ENCODE measurements at places on chromosomes 2 and 18.

GRCh38 chr2:157194097-157194688 lies 63.3 kb upstream of the GALNT5 start:
- peak; percentile 60 for DNase-seq
- H3K27me3 ChIP-seq: no peaks in the 10 kb centered on the region
- H3K27ac ChIP-seq: no peak overlapping the region
- no peak overlapping the region for H3K4me3 ChIP-seq
- no peaks in the 10 kb centered on the region for H3K4me1 ChIP-seq

GRCh38 chr2:238655974-238656722 lies 191.7 kb upstream of the TWIST2 start:
- H3K27me3 ChIP-seq: no peaks in the 10 kb centered on the region
- no peak for DNase-seq
- H3K4me3 ChIP-seq: no peak overlapping the region
- H3K4me1 ChIP-seq: peaks cover 6% of the 10 kb centered on the region
- H3K27ac ChIP-seq: no peak overlapping the region

DNA sequence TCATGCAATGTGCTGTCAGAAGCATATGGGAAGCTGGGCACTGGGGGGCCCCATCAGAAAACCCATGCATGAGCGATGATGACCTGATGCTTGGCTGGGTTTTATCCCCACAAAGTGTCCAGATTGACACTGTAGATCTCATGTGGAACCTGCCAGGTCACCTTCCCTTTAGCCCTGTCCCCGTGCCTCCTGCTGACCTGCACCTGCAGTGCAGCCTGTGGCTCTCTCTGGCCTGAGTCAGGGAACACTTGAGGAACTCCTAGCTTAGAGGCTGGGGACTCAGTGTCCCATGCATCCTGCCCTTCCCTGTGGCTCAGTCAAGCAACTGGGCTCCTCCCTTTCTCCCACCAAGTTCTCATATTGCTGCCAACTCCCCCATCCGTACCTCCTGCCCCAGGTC lies 57.7 kb downstream of the PDCL3 start:
- no peaks in the 10 kb centered on the region for H3K4me1 ChIP-seq
- H3K27me3 ChIP-seq: no peaks in the 10 kb centered on the region
- no peak overlapping the region for H3K27ac ChIP-seq
- H3K4me3 ChIP-seq: no peak overlapping the region
- H3K36me3 ChIP-seq: no peaks in the 10 kb centered on the region
- no peak for DNase-seq

GRCh38 chr2:101782427-101782792 lies 84.9 kb downstream of the MAP4K4 start:
- no peaks in the 10 kb centered on the region for H3K36me3 ChIP-seq
- no peak for DNase-seq
- H3K4me1 ChIP-seq: peaks cover 27% of the 10 kb centered on the region
- H3K4me3 ChIP-seq: no peak overlapping the region
- no peaks in the 10 kb centered on the region for H3K27me3 ChIP-seq

GRCh38 chr2:197675246-197675645 lies at the start of gene RFTN2:
TSS of gene RFTN2 (minus strand) at chr2:197675587. CDS start at chr2:197675458, 129 bp downstream.
- H3K4me3 ChIP-seq: peak within 1 kb of the TSS; percentile 40
- no peak within 1 kb of the TSS for H3K27ac ChIP-seq
- no peak for DNase-seq
- H3K36me3 ChIP-seq: no peaks in the 10 kb centered on the region
- H3K27me3 ChIP-seq: no peaks in the 10 kb centered on the region
- H3K4me1 ChIP-seq: peaks cover 31% of the 10 kb centered on the region

GRCh38 chr2:72111061-72111460 lies 36.6 kb downstream of the CYP26B1 start:
- H3K4me1 ChIP-seq: no peaks in the 10 kb centered on the region
- no peak for DNase-seq
- H3K27ac ChIP-seq: no peak overlapping the region
- H3K4me3 ChIP-seq: no peak overlapping the region
- H3K27me3 ChIP-seq: no peaks in the 10 kb centered on the region
- no peaks in the 10 kb centered on the region for H3K36me3 ChIP-seq

DNA sequence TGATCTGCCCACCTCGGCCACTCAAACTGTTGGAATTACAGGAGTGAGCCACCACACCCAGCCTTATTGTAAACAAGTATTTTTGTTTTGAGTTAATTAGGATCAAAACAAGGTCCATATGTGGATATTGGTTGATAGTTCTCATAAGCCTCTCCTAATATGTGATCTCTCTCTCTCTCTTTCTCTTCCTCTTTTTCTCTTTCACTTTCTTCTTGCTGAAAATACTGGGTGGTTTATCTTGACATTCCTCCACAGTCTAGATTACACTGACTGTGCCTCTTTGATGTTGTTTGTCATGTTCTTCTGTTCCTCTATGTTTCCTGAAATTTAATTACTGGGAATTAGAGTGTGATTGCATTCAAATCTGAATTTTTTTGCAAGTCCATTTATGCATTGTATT lies 547.5 kb upstream of the NRXN1 start:
- no peaks in the 10 kb centered on the region for H3K4me1 ChIP-seq
- H3K36me3 ChIP-seq: no peaks in the 10 kb centered on the region
- H3K27me3 ChIP-seq: no peaks in the 10 kb centered on the region
- no peak overlapping the region for H3K27ac ChIP-seq
- DNase-seq: no peak
- no peak overlapping the region for H3K4me3 ChIP-seq

DNA sequence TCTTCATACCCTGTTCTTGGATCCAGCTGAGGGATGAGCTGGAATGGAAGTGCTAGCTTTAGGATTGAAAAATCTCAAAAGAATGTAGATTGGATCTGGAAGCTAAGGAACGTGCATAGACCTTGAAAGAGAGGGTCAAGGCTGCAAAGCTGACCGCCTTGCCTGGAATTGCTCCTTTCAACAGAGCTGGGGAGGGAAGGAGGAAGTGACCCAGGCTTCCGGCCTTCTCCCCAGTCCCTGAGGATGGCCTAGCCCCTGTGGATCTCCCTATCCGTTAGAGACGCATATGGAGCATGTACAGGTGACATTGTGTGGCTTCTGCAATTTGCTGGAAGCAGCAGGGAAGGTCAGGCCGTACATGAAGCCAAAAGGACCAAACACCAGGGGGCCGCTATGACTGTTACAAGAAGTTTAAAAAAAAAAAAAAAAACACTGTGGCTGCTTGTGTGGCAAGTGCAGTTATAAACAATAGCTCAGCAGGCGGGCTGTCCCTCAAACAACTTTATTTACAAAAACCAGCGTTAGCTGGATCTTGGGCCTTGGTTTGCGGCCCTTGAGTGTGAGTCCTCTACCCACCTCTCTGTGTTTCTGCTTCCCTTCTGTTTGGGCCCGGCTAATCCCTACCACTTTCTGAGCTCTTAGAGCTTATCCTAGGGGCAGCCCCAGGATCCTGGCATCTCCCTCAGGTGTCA lies 227.6 kb downstream of the SEPTIN10 start:
- H3K4me3 ChIP-seq: no peak overlapping the region
- no peak overlapping the region for H3K27ac ChIP-seq
- no peaks in the 10 kb centered on the region for H3K27me3 ChIP-seq
- no peaks in the 10 kb centered on the region for H3K36me3 ChIP-seq
- H3K4me1 ChIP-seq: peaks cover 23% of the 10 kb centered on the region

DNA sequence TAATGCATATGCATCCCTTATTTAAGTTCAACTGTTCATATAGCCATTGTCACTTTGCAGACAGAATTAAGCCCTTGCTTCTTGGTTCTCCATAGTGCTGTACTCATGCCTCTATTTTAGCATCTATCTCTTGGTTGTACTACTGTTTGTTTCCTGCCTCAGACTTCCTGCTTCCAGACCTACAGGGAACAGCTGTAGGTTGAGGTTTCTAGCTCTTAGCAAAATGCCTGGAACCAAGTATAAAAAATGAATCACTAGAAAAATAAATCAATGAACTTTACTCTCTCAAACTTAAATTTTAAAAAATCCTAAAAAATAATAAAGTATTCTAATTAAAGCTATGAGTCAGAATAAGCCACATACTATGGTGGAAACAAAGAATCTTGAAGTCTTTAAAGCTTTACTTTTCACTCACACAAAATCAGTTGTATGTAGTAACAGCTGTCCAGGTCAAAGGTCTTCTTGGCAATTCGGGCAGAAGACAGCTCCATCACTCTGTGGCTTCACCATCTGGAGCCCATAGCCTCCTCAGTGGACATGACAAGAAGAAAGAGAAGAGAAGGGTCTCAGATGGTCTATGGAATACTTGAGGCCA lies 1228.1 kb upstream of the GYPC start:
- H3K4me1 ChIP-seq: peaks cover 12% of the 10 kb centered on the region
- no peak for DNase-seq
- no peaks in the 10 kb centered on the region for H3K36me3 ChIP-seq
- H3K27ac ChIP-seq: no peak overlapping the region
- H3K4me3 ChIP-seq: no peak overlapping the region
- H3K27me3 ChIP-seq: no peaks in the 10 kb centered on the region
